Occipital lobe (tissue), 3 donors: ENCODE measurements at places on chromosomes 3 and 15.

DNA sequence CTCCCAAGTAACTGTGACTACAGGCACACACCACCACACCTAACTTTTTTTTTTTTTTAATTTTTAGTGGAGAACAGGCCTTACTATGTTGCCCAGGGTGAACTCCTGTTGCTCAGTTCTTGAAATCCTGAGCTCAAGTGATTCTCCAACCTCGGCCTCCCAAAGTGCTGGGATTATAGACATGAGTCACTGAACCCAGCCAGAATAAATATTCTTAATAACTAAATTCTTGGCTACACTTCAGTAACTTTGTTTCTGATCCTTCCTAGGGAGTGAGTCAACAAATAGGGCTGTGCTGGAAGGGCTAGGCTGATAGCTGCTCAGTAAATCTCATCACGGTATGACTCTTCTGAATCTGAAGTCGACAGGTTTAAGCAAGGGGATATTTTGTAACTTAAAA is 56.6 kb downstream of the P3H2 start:
- no peak for DNase-seq

GRCh38 chr3:24829629-24830229 is 335.1 kb upstream of the THRB start:
- DNase-seq = no peak

GRCh38 chr15:86155551-86155950 is 75.9 kb downstream of the AGBL1 start:
- DNase-seq = no peak

GRCh38 chr15:52728899-52729298 is 49.7 kb upstream of the ATOSA start:
- no peak for DNase-seq

DNA sequence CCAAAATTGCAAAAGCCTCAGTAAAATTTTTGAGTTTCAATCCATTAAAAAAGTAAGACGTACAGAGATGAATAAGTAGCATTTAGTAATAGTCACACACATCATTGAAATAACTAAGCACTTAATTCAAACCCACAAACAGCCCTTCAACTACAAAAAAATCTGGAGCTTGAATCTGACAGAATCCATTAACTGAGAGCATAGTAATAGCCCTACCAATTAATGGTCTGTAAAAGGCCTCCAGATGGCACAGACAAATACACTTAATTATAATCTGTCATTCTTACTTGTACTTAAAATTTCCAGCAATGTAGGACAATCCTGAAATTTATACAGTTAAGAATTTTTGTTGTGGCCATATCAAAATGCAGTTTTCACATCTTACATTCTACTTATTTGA is 246.9 kb downstream of the VGLL3 start:
- DNase-seq = no peak

DNA sequence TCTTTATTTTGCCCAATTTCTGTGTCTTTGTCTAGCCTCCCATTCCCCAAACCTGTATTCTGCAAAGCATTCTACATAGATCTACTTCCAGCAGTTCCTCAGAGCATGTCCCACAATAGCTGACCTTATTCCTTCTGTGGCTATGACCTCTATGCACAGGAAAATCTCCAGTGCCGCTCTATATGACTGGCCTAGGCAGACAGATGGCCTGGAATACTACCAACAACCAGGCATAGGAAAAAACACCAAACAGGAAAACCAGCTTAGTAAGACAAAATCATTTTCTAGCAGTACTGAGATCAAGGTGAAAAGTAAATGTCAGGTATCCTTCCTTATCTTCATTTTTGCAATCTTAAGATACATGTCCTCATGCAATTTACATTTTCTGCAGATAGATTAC is 1115.0 kb downstream of the IGSF11 start:
- no peak for DNase-seq

DNA sequence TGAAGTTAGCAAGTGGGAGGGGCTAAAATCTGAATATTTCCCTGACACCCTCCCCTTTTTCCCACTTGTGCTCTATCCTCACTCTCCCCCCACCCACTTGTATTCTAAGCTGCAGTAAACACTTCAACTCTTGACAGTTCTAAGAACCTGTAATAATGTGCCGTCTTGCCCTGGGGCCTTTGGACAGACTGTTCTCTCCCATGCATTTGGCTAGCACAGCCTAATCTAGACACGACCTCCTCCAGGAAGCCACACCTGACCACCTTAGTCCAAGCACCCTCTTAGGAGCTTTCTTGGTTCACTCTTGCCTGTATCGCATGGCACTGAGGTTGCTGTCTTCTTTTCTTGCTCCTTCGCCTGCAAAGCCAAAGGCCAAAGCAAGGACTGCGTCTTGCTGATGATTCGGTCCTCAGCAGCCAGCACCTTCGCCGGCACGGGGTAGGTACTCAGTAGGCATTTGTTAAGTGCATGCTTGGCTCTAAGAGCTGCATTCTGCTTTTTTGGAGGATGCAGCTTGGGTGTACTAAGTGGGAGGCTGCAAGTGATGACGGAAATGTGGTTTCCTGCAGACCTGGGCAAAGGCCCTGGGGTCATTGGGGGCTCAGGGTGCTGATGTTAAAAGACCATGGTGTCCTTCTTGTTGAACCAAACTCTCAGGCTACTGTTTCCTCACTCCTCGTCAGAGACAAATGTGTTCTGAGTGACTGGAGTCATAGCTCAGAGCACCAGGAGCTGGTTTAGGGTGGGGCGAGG is 2.0 kb upstream of the ZNF710 start:
- DNase-seq = no peak

DNA sequence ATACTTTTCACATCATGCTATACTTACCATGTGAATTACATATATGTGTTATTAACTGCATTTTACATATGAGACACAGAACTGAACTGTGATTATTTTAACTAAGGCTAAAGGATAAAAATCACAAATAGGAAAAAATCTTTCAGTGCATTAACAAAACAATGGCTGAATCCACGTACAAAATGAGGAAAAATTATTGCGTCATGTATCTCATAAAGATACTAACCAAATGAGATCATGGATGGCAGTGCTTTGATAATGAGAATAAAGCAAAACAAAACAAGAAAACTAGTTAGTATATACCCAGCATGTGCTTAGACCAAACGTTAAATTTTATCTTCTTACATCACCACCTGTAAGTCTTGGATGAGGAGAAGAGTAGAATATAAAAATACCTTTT is 66.0 kb downstream of the SCAPER start:
- DNase-seq = no peak
